ENCODE measurements at places on chromosomes 5 and 9. TPM values are rescaled to one million over a fixed set of nuclear protein-coding genes. Genes with fewer than 3 reads are reported as not detected.

The HACD4 gene
- total RNA-seq: 1.1 TPM

The CERT1 gene
- total RNA-seq: 38.0 TPM

The RANBP17 gene
- total RNA-seq: 8.0 TPM

The CCL21 gene
- total RNA-seq: not detected

The PCDHGB5 gene
- total RNA-seq: 13.4 TPM

The LAMC3 gene
- total RNA-seq: 0.22 TPM

The SHISAL2B gene
- total RNA-seq: not detected

The C5orf58 gene
- not detected for total RNA-seq

The CYLC2 gene
- total RNA-seq: not detected

The C6 gene
- not detected for total RNA-seq

The LRRC19 gene
- not detected for total RNA-seq

The SCGB3A1 gene
- not detected for total RNA-seq

The CLTA gene
- 266 TPM for total RNA-seq

The PTGDS gene
- total RNA-seq: not detected

The FGF1 gene
- total RNA-seq: 0.07 TPM

The TMED9 gene
- 120 TPM for total RNA-seq

The PCDHB6 gene
- total RNA-seq: 0.07 TPM

The SHROOM1 gene
- total RNA-seq: 8.5 TPM

The TNFSF8 gene
- 0.13 TPM for total RNA-seq

The PRRX2 gene
- total RNA-seq: not detected

The SAPCD2 gene
- 36.7 TPM for total RNA-seq

The SLC1A3 gene
- not detected for total RNA-seq

The PAEP gene
- total RNA-seq: not detected

The CNOT8 gene
- total RNA-seq: 77.0 TPM

The BRINP1 gene
- total RNA-seq: 0.14 TPM

The DBH gene
- total RNA-seq: not detected

The GZMA gene
- total RNA-seq: not detected

The PCDHB14 gene
- 0.14 TPM for total RNA-seq

The GCNT1 gene
- total RNA-seq: 13.4 TPM

The ZBED3 gene
- 4.7 TPM for total RNA-seq

The IL9 gene
- not detected for total RNA-seq

The PCDHB7 gene
- total RNA-seq: 0.40 TPM

The FBP1 gene
- total RNA-seq: 13.2 TPM

The PRRT1B gene
- total RNA-seq: not detected

The DDX41 gene
- 72.4 TPM for total RNA-seq

Data from thoracic aorta endothelial cell (primary cell).